ENCODE measurements at places on chromosomes 5 and 9. TPM values are rescaled to one million over a fixed set of nuclear protein-coding genes. Genes with fewer than 3 reads are reported as not detected.

Gene SETD9
- total RNA-seq, result 3.6 TPM

Gene PDE6A
- not detected for total RNA-seq

Gene FGF1
- total RNA-seq, result not detected

Gene LECT2
- not detected for total RNA-seq

Gene OR1J2
- not detected for total RNA-seq

Gene ZNF169
- 5.4 TPM for total RNA-seq

Gene F12
- total RNA-seq, result 1.00 TPM

Gene GPR21
- total RNA-seq, result 2.4 TPM

Gene C9orf153
- 0.66 TPM for total RNA-seq

Gene MYOT
- total RNA-seq, result not detected

Gene EPB41L4A
- total RNA-seq, result 17.9 TPM

Gene SHOC1
- not detected for total RNA-seq

Gene PPP3R2
- total RNA-seq, result not detected

Gene IL33
- 13.8 TPM for total RNA-seq

Gene ROR2
- total RNA-seq, result not detected

Gene JMY
- 6.5 TPM for total RNA-seq

Gene TMOD1
- total RNA-seq, result 0.74 TPM

Gene CCDC192
- total RNA-seq, result not detected

Gene PCAT7
- total RNA-seq, result not detected

Gene CCL21
- not detected for total RNA-seq

Gene SCGB3A2
- total RNA-seq, result not detected

Gene NSG2
- not detected for total RNA-seq

Gene LHX6
- total RNA-seq, result 18.4 TPM

Gene PCDHGA2
- 1.2 TPM for total RNA-seq

Gene LCNL1
- total RNA-seq, result not detected

Gene SERF1A
- total RNA-seq, result 6.7 TPM

Gene CMBL
- total RNA-seq, result 15.9 TPM

Gene CTSV
- 1.3 TPM for total RNA-seq

Gene GNE
- 12.3 TPM for total RNA-seq

Gene ANKRD18A
- total RNA-seq, result 0.21 TPM

Gene NINJ1
- 42.2 TPM for total RNA-seq

Gene CKMT2
- total RNA-seq, result not detected

Gene FYB1
- 0.44 TPM for total RNA-seq
